ENCODE measurements at places on chromosomes 1 and 21.

GRCh38 chr1:57683037-57683942, 259.4 kb upstream of the DAB1 start:
- DNase-seq, result no peak

DNA sequence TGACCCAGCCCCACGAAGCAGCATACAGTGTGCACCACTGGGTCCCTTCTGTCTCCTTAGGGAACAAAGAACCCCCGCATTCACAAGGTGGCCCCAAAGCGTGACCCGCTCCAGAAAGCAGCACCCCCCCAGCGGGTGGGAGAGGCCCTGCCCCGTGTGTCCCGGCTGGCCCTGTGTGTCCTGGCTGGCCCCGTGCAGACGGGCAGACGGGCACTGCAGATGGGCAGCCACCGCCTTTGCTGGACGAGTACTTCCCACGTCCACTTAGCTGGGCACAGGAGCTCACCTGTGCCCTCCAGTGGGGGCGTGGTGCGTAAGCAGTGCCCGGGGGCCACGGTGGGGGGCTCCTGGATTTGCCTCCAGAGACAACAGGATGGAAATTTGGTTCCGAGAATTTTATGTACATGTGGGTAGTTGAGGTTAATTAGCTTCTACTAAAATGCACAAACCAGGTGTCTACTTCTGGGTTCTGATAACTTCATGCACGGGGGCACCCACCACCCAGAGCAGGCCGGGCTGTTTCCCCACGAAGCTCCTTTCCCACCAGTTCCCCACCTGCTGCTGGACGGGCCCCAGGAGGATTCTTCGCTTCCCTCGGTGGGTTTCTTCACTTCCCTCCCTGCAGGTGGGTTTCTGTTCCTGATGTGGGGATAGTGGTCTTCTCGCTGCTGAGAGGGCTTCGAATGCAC, 33.2 kb upstream of the SLC19A1 start:
- no peak for DNase-seq

DNA sequence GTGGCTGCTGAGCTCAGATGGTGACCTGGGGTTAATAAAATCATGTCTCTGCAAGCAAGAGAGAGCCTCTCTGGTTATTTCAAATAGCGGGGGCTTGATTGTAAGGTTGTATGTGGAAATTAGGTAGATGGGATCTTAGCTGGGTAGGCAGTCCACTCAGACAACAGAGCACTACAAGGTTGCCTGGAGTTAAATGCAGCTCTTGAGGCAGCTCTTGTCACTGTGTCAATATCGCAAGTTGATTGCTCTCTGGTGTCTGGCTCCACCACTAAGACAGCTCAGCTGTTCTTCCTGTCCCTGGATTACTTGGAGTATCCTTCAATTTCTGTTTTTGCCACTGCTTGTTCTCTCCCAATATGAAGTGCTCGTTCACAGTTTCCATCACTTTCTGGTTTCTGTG, 93.8 kb downstream of the C21orf91 start:
- no peak for DNase-seq

GRCh38 chr1:209937996-209938959, at the start of gene SYT14:
Gene SYT14, plus strand, starts transcription at chr1:209938217. Its CDS starts 48 bp downstream, at chr1:209938265.
- DNase-seq, result no peak

GRCh38 chr1:245585252-245585959, 430.6 kb downstream of the KIF26B start:
- DNase-seq, result no peak

- DNase-seq, result no peak
These were observed 23.2 kb upstream of the WDR26 start for GRCh38 chr1:224457782-224458144.

GRCh38 chr1:117017648-117018047, 16.1 kb downstream of the CD101 start:
- DNase-seq, result no peak

- no peak for DNase-seq
These were observed 78.9 kb upstream of the SLC45A1 start for GRCh38 chr1:8239039-8239305.

DNA sequence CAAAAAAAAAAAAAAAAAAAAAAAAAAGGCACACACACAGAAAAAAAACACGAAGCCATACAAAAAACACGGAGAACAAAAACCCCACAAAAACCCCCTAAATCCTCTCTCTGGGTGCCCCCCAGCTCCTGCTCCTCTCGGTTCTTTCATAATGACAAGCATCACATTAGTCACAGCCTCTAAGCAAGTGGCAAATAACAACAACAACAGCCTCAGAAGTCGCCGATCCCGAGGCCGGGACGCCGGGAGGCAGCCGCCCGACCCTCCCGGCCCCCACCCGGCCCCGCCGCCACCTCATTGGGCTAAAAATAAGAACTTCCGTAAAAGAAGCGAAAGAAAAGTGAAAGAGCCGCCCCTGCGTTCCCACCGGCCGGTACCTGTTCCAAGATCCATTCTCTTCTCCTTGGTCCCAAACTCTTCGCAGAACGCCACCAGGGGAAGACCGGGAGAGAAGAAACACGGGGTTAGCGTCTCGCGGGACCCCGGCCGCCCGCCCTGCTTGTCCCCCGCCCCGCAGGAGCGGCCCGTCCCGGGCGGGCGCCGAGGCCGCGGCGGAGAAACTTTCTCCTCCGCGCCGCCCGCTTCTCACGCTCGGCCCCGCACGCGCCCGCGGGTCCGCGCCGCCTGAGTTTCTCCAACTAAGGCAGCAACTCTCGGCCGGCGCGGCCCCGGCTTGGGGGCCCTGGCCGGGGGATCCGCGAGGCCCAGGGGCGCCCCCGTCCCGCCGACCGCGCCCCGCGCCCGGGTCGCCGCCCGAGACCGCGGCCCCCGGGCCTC, 102.8 kb downstream of the CASZ1 start:
- peak; percentile 43 for DNase-seq

- DNase-seq, result no peak
These were observed 136.9 kb upstream of the ZBTB40 start for GRCh38 chr1:22314706-22315105.

DNA sequence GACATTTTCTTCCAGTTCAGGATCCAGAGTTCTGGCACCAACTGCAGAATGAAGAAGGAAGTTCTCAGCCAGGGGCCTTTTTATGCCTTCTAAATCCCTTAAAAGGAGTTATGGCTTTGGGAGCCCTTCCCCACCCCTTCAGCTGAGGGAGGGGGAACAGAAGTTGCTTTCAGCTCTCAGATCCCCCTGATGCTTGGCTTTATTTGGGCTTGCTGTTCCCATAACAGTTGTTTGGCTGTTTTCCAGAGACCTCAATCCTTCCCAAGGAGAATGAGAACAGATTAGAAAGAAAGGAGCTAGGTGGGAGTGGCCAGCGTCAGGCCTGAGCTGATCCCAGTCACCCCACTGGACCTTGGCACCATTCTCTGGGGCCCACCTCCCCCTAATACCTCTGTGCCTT, at the start of gene RPE65:
Gene RPE65 (minus strand): TSS at position 54 of the 400 bp plus-strand sequence. CDS start 49 bp downstream, at position 5.
- no peak for DNase-seq

- DNase-seq, result no peak
These were observed 439.0 kb upstream of the PLXNA2 start for GRCh38 chr1:208683141-208683540.

GRCh38 chr1:71224741-71225377, 144.0 kb upstream of the ZRANB2 start:
- DNase-seq, result no peak

GRCh38 chr1:12370333-12370975, 140.6 kb downstream of the VPS13D start:
- DNase-seq, result no peak

DNA sequence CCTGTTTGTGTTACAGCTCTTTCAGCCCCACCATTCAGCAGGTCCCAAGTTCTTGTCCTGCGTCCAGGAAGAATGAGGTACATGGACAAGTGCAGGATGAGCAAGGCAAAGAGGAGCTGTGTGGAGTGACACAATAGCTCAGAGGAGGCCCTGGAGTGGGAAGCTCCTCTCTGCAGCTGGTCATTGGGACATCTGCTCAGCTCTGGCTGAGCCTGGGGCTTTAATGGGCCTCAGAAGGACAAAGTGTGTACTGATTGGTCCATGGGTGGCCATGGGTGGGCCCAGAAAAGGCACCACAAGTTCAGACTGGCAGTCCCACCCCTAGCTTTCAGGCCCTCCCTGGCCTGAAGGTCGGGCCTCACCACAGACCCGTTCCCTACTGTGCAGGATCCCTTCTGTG, 14.7 kb upstream of the HYI start:
- DNase-seq, result no peak

DNA sequence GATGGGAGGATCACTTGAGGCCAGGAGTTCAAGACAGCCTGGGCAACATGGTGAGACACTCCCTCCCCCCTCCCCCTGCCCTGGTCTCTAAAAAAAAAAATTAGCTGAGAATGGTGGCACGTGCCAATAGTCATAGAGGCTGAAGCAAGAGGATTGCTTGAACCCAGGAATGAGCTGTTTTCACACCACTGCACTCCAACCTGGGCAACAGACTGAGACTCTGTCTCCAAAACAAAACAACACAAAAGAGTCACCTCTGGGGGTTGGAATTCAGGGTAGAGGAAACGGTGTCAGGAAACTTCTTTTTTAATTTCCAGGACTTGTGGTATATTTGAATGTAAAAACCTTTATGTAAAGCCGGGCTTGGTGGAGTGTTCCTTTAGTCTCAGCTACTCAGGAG, 43.2 kb downstream of the RHOU start:
- DNase-seq, result no peak

GRCh38 chr1:77732090-77732489, 27.6 kb downstream of the USP33 start:
- DNase-seq, result no peak

DNA sequence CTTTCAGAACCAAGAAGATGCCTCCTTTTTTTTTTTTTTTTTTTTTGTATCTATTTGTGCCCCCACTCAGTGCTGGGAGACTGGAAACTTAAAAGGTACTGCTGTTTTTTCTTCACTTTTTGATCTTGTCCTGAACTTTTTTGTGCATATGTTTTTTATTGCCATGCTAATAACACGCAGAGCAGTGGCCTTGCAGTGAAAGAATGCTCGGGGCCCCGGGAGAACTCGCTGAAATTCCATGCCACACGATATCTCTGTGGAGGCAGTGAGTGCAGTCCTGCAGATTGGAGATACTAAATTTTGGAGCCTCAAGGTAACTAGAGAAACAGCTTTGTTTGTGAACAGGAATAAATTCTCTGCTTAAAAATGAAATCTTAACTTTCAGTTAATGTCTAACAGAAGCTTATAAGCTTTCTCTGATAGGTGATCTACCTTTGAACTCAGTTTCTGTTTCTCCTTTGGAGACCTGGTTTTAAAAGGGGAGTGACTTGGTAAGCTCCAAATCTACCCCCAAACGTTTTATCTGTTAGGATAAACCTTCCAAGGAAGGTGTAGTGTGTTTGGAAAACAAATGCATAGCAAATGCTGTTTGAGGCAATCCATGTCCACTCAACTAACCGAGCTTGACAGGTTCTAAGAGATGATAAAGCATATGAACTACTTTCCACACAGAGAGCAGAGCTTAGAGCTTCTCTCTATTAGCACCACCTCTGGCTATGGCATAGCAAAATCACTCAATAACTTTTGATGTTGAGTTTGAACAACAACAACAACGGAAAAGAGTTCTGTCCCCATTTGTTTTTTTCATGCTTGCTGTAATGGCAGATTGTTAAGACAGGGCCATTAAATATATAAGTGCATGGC, 113.7 kb upstream of the PLXNA2 start:
- DNase-seq, result no peak

DNA sequence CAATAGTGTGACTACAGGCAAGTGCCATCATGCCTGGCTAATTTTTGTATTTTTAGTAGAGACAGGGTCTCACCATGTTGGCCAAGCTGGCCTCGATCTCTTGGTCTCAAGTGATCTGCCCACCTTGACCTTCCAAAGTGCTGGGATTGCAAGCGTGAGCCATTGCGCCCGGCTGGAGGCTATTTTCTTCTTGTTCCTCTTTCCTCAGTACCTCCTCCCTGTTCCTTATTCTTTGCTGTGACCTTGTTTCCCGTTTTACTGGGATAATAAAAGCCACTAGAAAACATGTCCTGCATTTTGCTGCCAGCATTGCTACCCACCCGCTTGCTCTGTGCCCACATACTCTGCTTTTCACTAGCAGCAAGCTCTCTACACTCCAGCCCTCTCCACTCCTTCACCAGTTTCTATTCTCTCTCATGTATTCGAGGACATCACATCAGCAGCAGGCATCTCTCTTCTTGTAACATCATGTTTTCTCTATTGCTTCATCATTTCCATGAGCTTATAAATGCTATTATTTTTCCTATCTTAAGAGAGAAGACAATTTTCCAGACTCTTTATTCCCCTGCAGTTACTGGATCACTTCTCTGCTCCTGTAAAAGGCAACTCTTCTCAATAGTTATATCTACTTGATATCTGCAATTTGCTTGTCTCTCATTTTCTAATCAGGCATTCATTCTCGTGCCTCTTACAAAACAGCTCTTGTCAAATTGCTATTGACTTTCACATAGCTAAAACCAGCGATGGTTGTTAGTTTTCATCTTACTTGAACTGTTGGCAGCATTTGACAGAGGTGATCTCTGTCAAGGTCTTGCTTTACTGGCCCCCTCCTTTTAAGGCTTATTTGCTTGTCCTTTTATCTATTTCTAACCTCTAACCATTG, 34.5 kb upstream of the C21orf91 start:
- DNase-seq, result no peak

- no peak for DNase-seq
These were observed 90.3 kb upstream of the DISP3 start for GRCh38 chr1:11388617-11389016.

- no peak for DNase-seq
These were observed 62.8 kb downstream of the RGS13 start for GRCh38 chr1:192698731-192699130.

GRCh38 chr1:94382201-94382600, 36.0 kb upstream of the ABCD3 start:
- DNase-seq, result no peak

GRCh38 chr1:65772607-65773006, 20.1 kb upstream of the PDE4B start:
- no peak for DNase-seq

DNA sequence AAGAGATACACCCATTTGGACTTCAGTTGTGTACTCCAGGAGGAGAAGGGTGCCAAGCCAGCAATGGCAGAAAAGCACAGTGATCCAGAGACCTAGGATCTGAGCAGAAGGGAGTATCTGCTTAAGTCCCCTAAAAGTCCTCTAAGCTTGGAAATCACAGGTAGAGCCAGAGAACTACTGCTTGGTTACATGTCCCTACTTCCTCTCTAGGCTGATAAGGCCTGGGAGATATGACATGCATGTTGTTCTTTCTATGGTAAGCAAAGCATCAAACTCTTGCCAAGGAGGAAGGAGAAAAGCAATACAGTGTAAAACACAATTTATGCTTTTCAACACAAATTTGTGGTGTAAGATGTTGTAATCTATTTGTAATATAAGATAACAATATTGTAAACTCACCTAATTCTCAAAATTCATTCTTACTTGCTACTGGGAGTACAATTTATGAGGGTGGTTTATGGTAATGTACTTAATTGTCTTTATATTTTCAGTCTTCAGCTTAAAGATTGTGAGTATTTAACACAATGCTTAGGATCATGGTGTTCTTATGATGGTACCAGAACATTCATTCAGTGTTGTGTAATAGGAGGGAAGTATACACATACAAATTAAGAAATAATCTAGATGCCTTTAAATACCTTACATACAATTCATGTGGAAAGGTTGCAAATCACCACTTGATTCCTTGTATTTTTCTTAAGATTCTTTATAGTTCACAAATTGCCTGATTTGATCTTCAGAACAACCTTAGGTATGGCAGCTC, 49.1 kb upstream of the GNG12 start:
- DNase-seq, result no peak

Data from activated naive CD4-positive, alpha-beta T cell treated with anti-CD3 and anti-CD28 coated beads, Interleukin-2, amount 50 U/mL, for 16 hours (primary cell).